Cerebellar nuclear complex (tissue), 1 donor: ENCODE measurements at places on chromosomes 5 and 9.

DNA sequence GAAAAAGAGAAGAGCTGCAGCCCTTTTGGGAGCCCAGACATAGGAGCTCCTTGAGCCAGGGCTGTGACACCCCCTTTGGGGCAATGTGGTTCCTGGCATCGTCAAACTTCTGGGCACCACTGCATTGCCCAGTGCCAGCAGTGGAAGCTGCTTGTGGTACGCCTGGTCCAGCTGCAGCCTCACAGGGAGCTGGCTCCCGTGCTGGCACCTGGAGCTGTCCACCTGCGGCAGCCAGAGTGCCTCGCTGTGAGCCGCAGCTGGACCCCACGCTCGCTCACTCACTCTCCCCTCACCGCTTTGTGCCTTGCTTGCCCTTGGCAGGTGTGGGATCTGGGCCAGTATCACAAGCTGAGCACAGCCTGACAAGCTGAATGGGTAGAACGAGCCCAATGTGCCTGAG, 1150.8 kb upstream of the CDH6 start:
- no peak for DNase-seq

GRCh38 chr5:131610198-131611063, 24.6 kb downstream of the RAPGEF6 start:
- DNase-seq = no peak

GRCh38 chr9:105459336-105459735, 11.5 kb downstream of the FSD1L start:
- DNase-seq = no peak

- no peak for DNase-seq
These were observed 475.1 kb downstream of the DMRTA1 start for GRCh38 chr9:22921742-22922141.

GRCh38 chr5:157172403-157172802, 6.3 kb upstream of the GARIN3 start:
- DNase-seq = no peak
